Posterior vena cava (tissue), 2 donors: ENCODE measurements at places on chromosomes 4 and X.

DNA sequence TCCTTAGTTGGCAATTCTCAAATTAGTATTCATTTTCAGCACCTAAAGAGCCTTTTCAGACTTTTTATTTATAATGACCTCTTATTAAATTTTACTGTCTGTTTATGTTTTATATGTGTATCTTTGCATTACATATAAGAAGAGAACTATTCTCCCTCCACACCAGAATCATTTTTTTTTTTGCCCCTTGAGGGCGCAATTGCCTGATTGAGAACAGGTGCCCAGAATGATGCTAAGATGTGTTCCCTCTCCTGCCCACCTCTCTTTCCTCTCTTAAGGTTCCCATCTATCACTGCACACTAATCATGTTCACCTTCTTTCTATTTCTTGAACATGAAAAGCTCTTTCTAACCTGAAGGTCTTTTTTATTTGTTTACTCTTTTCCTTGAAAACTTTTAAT, 44.2 kb upstream of the ADAM29 start:
- no peak for DNase-seq

GRCh38 chr4:61468024-61468720, 268.0 kb downstream of the ADGRL3 start:
- no peak for DNase-seq

- no peak for DNase-seq
Measured at GRCh38 chr4:69490271-69490670, 5.4 kb downstream of the UGT2B4 start.

DNA sequence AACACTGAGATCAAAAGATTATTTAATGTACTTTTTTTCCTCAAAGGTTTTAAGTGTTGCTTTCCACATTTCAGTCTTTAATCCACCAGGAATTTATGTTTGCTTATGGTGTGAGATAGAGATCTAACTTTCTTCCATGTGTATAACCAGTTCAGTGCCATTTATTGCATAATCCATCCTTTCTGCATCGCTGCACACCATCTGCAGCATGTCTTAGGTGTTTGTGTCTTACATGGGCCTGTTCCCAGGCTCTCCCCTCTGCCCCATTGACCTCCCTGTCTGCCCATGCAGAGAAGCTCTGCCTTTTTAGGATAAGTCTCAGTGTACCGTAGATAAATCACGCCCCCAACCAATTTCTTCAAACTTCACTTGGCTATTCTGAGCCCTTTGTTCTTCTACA, 30.3 kb downstream of the NSDHL start:
- no peak for DNase-seq

DNA sequence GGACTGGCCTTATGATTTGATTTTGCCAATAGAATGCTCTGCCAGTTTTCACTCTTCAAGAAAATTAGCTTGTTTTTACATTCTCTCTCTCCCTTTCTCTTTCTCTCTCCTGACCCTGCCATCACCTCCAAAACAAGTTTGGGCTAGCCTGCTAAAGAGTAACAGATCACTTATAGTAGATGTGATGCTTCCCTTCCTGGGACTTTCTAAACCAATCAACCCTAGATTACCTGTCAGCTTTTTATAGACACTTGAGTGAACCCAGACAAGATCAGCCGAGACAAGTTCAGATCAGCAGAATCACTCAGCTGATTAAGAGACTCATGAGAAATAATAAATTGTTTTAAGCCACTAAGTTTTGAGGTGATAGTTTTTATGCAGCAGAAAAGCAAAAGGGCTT, 521.2 kb downstream of the ANKRD50 start:
- no peak for DNase-seq

DNA sequence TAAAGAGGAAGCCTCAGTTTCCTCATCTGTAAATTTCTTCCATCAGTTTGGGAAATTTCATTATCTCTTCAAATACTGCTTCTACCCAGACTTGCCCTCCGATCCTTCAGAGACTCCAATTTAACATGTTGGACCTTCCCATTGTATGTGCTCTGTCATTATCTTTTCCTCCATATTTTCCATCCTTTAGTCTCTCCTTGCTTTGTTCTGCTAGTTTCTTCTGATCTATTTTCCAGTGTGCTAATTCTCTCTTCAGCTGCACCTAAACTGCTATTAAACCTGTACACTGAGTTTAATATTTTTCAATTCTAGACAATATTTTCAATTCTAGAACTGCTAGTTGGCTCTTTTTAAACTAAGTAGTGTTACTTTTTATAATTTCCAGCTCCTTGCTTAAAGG, 65.5 kb downstream of the EVC start:
- no peak for DNase-seq

GRCh38 chr4:98275145-98275544, 14.0 kb downstream of the RAP1GDS1 start:
- DNase-seq: no peak

GRCh38 chrX:116272322-116272721, 101.8 kb downstream of the AGTR2 start:
- no peak for DNase-seq

DNA sequence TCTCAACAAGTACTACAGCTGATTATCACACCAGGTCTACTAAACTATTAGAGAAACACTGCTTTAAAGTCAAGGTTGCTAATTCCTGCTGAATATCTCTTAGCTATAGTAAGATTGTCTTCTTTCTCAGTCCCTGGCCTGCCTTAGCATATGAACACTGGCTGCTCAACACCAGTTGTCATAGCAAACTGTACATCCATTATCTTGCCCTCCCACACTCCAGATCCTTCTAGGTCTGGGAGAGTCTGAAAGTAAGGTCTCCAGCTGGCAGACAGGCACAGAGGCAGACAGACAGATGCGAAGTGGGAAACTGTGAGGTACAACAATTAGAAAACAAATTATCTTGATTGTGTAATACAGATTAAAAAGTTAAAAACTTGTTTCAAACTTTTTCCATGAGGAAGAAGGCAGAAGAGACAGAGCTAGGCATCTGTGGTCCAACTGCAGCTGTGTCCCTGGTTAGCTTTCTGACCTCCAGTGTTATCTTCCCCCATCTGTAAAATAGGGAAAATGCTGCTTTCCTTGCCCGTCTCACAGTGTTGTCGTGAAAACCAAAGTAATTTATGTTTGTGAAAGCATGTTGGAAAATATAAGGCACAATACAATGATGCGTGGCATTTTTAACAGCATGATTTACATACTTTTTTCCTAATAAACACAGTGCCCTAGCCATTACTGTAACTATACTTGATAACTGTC, 133.8 kb downstream of the KLHL13 start:
- no peak for DNase-seq

DNA sequence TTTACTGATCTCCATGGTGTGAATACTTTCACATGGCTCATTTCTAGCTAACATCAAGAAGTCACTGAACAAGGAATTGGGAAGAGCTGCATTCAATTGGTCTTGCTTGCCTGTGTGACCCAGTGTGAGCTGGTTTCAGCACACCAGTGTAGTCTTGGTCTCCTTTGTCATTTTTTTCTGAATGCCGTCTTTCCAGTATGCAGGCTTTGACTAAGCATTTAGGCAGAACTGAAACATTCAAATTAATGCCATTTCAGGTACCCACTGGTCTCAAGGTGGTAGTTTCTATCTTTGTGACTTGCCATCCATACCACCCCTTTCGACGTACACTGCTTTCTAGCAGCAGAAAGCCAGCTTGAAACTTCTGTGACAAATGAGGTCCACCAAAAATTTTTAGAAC, 550.5 kb upstream of the BOD1L1 start:
- DNase-seq: no peak

DNA sequence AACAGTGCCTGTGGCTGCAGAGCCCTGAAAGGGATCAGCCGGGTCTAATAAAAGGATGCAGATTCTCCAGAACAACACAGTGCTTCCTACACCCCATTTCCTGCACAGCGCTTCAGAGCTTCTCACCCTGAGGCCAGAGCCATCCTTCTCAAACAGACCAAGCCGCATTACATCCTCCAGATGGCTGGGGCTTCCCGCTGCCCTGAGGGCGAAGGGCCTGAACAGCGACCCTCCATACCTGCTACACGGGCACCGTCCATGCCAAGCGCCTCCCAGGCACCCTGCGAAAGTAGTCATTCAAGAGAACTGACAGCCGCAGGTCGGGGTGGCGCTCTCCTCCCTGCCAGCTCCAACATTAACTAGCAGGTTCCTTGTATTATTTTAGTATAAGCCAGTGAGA, 36.5 kb downstream of the ACOX3 start:
- DNase-seq: no peak

- DNase-seq: no peak
Measured at GRCh38 chrX:113305496-113305895, 464.9 kb upstream of the AMOT start.

DNA sequence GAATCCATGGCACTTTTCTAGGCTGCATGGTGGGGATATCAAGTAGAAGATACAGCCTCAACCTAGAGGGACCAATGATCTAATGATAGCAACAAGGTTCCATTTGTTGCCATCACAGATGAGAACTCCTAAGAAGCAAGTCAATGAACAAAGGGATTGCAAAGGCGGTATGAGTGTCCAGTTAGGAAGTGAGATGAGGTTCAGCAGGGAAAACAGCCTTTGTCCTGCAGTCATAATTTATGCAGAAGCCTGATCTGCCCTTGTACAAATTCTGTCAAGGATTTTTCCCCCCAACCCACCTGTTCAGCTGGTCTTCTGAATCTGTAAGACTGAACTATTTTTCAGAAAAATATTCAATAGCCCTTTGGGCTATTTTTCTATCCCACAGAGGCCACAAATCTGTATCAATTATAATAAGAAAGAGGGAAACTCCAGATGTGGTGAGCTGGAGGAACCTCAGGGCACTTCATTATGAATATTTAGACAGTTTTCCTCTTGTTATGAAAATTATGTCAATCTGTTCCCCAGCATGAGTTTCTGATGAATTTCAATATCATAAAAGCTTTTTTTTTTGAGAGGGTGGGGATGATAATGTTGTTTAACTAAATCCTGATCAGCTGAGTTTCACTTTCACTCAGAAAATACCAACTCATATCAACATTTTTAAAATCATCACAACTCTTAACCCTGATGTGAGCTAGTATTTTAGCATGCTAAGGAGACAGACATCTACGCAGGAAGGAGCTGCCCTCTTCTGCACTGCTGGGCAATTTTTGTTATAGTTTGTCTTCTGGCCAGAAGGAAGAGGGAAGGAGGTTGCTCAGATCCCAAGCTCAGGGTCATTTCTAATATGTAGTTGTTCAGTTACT, 127.2 kb upstream of the MAP3K15 start:
- no peak for DNase-seq
